H54 (cell line): ENCODE measurements at places on chromosomes 7 and 10.

- DNase-seq: no peak
Measured at GRCh38 chr7:38284553-38284952, 11.1 kb upstream of the TARP start.

DNA sequence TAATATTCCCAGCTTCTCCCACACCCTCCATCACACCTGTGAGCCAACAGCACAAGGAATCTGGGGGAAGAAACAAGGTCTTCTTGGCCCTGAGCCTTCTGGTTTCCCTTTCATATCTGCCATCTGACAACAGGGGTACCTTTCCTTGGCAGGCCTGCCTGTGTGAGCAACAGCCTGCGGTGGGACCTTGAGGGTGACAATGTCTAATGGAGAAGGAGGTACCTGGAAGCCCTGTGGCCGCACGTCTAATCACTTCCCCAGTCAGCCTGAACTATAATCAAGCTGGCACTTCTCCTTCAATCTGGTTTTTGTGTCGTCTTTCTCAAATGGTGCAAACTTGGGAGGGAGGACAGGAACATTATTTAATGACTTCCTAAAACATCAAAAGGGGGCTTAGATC lies 41.2 kb downstream of the NRCAM start:
- no peak for DNase-seq

DNA sequence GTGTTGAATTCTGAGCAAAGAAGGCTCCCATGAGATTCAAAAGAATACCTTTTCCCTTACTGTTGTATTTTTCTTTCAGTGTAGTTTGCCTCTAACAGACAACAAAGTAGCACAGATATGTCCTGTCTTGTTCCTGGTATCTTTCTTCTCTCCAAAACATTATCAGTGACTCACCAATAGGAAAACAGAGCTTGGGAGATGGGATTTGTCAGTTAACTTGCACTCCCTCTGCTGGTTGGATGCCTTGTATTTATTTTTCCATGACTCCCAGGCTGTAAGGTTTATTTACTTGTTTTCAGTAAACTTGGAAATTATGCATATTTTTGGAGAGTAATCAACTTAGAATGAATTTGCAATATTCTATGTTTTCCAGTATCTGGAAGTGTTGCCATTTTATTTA lies 129.7 kb downstream of the SAMD9 start:
- DNase-seq: no peak

GRCh38 chr7:139532636-139533155 lies 9.2 kb downstream of the CLEC2L start:
- DNase-seq: no peak

DNA sequence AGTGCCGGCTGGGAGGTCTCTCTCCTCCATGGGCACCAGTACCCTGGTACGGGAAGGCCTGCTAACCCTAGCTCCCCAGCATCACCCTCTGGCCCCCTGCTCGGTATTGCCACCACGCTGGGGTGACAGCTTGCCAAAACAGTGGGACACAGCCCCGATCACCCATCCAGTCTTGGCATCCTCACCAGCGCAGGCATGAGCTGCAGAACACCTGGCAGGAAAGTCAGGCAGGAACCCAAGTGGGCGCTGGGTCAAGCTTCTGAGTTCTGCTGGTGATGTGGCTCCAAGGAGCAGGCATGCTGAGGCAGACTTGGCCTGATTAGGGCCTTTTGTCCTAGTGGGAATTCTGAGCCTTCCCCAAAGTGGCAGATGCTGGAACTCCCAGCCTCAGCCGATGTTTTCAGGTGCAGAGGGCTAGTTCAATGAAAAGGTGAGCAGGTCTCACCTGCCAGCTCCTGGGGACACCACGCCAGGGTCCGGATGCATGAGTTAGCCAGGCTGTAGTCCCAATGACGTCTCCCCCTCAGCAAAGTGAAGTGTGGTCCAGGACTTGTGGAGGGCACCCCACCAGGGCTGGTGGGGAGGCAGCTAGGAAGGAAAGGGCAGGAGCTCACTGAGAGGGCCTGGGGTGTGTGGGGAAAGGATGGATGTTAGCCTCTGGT lies 8.5 kb upstream of the ZNF22 start:
- no peak for DNase-seq

DNA sequence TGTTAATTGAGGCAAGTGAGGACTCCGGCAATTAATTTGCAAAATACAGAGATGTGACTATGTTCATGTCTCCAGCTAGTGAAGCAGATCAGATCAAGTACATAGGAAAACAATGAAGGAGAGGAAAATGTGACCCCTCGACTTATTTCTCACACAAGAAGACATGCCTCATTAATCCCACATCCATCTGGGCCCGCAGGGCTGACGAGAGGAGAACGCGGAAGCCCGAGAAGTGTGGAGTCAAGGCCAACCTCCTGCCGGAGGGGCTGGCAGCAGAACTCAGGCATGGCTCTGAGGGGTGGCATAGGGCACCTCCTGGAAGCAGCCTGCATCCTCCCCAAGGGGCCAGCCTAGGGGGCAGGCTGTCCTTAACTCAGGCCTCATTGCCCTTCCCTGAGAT lies 54.4 kb downstream of the ZNF503 start:
- DNase-seq: no peak

- DNase-seq: peak; percentile 54
Measured at GRCh38 chr10:79066411-79067240, 2.1 kb upstream of the ZMIZ1 start.

DNA sequence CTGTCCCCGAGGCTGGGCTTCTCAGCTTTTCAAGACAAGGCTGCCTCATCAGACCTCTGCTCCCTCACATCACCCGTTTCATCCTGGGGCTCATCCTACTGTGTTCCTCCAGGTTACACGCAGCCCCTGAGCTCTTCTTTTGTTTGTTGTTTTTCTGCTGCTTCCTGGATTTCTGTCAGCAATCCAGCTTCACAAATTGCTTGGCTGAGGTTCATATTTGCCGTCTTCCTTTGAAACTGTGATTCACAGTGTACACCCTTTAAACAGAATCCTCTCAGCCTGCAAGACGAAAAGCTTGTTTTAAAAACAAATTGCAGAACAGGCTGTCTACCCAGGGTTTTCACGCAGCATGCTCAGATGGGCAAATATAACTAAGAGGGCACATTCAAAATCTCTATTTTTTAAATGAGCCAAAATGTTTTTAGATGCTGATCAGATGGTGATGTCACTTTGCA lies 39.1 kb upstream of the PARD3 start:
- DNase-seq: peak; percentile 23

DNA sequence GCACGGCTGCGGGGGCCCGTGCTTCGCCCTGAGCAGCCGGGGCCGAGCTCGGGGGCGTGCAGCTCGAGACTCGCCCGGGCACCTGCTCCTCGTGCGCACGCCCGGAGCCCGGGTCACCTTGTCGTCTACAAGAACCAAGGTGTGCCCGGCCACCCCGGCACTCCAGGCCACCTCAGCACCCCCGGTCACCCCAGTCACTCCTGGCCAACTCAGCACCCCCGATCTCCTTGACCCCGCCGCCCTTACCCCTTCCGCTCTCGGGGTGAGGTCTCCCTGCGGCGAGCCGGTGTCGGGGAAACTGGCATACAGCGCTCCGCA lies 268 bp upstream of the IGFBP3 start:
- no peak for DNase-seq

- DNase-seq: no peak
Measured at GRCh38 chr10:31317652-31318381, 1.2 kb upstream of the ZEB1 start.

DNA sequence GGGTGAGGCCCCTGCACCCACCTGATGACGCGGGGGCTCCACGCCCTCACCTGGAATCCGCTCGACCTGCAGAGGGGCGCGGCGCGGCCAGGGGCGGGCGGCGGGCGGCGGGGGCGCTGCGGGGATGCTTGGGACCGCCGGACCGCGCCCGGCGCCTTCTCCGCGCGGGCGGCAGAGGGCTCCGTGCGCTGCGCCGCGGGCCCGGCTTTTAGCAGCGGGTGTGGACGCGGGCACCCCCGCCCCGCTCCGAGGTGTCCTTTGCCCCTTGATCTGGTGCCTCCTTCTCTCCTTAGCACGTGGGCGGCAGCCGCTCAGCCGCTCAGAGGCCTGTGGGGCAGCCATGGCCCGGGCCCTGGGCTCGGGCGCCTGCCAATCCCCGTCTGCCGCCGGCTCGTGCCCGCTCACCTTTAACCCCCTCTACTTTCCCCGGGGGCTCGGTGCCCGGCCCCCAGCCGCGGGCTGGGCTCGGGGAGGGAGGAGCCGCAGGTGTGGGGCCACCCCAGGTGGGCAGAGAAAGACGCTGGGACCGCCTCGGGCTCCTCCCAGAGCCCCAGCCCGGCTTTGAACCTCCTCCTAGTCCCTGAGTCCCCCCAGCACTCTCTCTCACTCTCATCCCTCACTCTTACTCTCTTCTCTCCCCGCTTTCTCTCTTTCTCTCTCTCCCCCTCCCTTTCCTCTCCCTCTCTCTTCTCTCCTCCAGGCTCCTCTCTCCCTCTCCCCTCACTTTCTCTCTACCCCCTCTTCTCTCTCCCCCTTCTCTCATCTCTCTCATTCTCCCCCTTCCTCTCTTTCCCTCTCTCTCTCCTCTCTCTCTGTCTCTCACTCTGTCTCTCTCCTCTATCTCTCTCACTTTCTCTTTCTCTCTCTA lies 19.7 kb upstream of the VPS37D start:
- DNase-seq: no peak

DNA sequence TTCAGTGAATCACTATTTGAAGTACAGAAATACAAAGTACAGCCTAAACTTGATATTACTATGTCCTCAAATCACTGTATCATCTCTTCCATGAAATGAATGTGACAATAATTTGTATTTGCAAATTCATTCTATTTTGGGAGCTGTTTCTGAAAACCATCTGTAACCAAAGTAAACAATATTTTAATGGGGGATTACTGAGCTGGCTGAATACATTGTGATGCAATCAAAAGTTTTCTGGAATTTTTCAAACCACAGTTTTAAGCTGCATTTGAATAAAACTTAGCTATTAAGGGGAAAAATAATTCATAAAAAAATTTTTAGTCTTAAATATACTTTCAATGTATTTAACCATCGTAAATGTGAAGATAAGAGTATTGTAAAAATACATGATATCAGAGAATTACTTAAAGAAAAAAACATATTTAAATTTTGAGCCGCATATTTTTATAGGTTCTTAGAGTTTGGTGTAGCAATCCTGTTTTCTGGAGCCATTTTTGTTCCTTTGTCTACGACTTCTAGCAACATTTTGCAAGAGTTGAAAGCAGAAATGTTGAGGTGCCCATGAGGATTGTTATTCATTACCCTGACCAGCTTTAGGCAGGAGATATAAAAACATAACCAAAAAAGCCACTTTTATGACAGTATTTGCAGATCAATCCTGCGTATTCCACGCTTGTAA lies 45.9 kb upstream of the AGMO start:
- DNase-seq: no peak

GRCh38 chr10:48461623-48462481 lies 143.0 kb downstream of the ARHGAP22 start:
- DNase-seq: no peak

GRCh38 chr10:21427804-21428481 lies 97.5 kb downstream of the SKIDA1 start:
- no peak for DNase-seq

- no peak for DNase-seq
Measured at GRCh38 chr10:24288581-24288980, 79.6 kb downstream of the KIAA1217 start.

DNA sequence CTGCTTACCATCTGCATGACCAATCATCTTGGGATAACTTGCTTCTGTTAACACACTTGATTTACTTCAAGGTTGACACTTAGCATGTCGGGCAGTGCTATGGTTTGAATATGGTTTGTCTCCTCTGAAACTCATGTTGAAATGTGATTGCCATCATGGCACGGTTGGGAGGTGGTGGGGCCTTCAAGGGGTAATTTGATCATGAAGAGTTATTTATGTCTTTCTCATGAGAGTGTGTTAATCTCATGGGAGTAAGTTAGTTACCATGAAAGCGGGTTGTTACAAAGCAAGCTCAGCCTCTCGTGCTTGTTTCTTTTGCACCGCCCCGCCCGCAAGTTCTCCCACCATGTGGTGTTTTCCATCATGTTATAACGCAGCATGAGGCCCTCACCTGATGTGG lies 163.6 kb downstream of the DOCK4 start:
- no peak for DNase-seq

DNA sequence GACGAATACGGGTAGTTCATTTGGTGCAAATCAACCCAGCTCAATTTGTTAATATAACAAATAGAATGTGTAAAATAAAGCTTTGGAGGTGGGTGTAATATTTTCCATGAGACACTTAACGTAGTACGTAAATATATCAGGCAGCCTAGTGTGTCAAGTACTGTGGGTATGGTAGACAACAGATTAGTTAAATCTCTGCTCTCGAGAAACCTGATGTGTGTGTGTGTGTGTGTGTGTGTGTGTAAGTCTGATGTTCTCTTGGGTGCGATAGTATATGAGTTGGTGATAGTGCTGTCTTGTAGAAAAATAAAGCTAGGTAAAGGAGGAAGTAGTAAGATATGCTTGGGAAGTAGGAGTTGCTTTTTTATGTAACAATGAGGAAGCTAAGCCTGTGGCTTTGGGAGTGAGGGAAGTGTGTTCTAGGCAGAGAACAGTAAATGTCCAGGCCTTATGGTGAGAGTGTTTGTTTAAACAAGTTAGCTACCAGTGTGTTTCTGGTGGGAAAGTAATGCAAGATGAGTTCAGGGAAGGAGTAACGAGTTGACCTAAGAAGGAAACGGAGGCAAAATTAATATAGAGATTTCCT lies 26.1 kb downstream of the WAC start:
- no peak for DNase-seq

GRCh38 chr7:34130558-34131295 lies 225.4 kb downstream of the BMPER start:
- DNase-seq: no peak

DNA sequence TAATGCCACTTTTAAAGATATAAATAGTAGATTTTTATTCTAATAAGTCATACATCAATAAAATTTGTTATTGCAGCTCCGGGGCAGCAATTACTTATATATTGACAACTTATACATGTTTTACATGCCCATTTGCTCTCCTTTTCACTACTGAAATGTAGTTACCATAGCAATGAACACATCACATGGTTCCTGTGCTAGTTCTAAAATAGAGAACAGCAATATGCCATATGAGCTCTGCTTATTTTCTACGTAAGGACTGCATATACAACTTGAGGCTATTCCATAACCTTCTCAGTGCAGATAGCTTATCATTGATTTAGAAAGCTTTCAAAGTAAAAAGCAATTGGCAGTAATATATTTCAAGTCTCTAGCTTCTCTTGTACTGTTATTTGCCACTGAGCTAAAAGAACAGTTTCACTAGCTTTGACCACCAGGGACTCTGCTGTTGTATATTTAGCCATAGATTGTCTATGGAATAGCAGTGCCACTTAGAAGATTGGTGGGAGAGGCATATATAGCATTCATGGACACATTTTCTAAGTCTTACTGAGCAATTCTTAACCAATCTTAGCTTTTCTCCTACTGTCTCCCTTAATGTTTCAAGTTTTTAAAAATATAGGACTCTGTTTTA lies 270.2 kb upstream of the KAT6B start:
- DNase-seq: no peak

DNA sequence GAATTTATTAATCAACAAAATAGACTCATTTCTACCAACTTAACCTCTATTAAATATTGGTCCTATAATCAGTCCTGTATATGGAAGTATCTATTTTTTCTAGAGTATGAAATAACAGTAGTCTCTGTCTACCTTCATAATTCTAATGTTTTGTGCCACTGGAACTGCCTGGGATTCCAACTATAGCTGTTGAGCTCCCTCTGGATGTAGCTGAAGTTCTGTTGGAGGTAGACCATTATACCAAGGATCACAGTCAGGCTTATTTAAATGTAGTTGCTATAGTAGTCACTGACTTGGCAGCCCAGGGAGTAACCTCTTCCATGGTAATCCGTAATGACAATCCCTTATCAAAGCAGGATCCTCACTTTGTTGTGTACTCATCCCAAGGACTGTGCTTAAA lies 48.5 kb upstream of the PHYHIPL start:
- no peak for DNase-seq
